Kasumi-1 (cell line): ENCODE measurements at places on chromosomes 7 and 10.

- DNase-seq = no peak
Observed at GRCh38 chr7:158731761-158732160, 27.2 kb upstream of the NCAPG2 start.

DNA sequence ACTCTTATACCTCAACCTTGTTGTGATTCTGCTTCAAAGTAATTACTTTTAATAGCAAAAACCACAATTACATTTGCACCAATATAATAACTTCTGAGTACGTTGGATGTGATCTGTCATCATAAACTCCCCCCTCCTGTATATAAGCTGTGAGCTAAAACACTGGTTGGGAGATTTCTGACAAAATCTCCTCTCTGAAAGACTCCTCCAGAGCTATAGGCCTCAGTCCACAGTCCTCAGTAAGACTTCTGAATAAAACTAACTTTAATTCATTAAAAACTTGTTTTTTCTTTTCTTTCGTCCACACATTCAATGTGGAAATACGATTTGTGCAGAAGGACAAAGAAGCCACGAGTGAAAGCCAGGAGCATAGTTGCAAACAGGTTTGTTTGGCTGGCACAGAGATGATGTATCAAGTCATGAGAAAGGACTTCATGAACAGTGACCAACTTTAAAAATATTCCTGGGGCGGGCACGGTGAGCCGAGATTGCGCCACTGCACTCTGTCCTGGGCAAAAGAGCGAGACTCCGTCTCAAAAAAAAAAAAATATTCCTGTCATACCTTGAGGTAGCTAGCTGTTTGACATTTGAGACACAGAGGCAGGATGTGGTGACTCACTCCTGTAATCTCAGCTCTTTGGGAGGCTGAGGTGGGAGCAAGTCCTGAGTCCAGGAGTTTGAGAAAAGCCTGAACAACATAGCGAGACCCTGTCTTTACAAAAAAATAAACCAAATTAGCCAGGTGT is 91.1 kb upstream of the ARHGAP21 start:
- DNase-seq = no peak

DNA sequence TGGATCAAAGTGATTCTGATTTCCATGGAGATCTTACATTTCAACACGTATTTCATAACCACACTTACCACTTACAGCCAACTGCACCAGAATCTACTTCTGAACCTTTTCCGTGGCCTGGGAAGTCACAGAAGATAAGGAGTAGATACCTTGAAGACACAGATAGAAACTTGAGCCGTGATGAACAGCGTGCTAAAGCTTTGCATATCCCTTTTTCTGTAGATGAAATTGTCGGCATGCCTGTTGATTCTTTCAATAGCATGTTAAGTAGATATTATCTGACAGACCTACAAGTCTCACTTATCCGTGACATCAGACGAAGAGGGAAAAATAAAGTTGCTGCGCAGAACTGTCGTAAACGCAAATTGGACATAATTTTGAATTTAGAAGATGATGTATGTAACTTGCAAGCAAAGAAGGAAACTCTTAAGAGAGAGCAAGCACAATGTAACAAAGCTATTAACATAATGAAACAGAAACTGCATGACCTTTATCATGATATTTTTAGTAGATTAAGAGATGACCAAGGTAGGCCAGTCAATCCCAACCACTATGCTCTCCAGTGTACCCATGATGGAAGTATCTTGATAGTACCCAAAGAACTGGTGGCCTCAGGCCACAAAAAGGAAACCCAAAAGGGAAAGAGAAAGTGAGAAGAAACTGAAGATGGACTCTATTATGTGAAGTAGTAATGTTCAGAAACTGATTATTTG is 15.3 kb downstream of the HNRNPA2B1 start:
- no peak for DNase-seq

DNA sequence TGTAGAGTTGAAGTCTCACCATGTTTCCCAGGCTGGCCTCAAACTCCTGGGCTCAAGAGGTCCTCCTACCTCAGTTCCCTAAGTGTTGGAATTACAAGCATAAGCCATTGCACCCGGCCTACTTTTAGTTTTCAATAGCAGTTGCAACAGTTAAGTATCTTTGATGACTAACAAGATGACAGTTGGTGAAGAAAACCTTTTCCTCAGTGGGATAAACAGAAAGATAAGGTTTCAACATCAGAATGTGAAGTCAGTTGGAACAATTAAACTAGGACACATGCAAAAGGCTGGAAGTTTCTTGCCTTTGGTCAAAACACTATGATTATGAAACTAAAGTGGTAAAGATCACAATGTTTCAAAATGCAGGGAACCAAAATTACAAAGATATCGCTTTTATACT is 169.2 kb downstream of the ZNF438 start:
- peak; percentile 78 for DNase-seq

- no peak for DNase-seq
Observed at GRCh38 chr10:114206902-114207301, 27.7 kb downstream of the TDRD1 start.

DNA sequence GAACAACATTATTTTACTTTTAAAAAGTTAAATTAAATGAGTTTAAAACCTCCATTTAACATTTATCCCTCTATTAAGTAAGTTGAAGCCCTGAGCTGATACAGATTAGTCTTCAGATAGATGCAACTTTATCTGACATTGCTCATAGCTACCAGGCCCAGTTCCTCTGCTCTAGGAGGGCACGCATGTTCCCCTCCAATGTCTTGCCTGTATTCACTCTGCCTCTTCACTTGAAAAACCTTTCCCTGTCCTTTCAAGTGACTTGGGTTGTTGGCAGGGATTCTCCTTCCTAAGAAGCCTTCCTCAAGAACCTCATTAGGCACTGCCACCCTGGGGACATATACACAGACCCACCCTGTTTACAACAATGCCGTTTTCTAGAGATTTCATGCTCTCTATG is 270.4 kb downstream of the RELN start:
- DNase-seq = no peak

GRCh38 chr7:131455001-131455400 is 101.4 kb downstream of the PODXL start:
- DNase-seq = no peak

DNA sequence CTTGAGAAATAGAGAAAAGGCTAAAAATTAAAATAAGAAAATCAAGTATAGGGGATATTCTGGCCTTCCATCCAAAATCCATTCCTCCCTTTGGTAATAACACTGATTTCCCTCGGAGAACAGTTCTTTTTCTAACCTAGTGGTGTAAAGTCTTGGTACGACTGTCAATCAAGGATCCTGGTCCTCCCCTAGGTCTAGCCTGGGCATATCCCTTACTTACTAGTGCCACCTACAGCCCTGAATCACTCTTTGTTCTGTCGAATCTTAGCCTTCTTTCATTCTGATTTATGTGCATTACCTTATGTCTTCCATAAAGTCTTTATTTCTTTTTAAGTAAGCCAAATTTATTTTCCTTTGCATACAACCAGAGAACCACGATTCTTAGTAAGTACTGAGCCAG is 298.7 kb upstream of the LRRTM3 start:
- peak; percentile 89 for DNase-seq

DNA sequence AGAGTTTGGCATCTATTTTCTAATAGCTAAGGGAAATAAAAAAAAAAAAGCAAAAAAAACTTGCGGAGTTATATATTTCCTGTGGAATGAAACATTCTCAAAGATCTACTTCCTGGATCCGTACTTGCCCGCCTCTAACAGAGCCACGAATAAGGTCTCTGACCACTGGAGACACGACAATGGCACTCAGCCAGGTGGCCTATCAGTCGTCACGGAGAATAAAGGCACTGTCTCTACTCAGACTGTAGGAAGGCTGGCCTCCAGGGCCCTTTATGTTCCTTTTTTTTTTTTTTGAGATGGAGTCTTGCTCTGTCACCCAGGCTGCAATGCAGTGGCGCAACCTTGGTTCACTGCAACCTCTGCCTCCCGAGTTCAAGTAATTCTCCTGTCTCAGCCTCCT is 58.7 kb downstream of the RGS10 start:
- DNase-seq = no peak

DNA sequence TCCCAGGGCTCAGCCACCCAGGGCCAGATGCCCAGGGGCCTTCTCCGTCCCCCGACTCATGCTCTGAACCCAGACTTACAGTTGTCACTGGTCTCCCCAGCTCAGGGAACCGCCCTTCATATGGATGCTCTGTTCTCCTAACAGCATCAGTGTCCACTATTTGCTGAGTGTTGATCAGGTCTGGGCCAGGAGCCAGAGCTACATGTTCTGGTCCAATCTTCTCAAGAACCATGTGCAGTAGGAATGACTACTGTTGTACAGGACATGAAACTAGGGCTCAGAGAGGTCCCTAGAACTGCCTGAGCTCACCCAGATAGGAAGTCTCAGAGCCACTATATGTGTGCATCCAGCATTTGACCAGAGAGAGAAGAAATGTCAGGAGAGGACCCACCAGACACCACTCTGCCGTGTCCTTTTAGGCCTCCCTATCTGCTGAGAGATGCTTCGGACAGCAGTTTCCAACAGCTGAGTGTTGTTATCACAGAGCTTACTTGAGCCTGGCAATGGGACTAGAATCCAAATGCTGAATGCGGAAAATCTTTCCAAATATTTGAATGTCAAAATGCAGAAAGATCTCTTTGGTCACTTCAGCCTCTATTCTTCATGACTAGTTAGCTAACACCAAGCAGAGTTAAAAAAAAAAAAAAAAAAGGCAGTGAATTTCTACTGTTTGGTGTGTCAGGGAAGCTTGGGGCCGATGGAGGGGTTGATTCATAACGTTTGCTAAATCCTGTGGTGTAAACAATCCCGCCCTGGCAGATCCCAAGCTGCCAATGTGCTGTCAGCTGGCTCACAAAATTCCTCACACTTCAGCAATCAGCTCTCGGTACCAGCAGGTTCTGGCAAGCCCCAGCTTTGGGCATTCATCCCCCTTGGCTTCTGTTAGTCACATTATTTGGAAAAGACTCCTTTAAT is 246.1 kb downstream of the TNS3 start:
- no peak for DNase-seq

DNA sequence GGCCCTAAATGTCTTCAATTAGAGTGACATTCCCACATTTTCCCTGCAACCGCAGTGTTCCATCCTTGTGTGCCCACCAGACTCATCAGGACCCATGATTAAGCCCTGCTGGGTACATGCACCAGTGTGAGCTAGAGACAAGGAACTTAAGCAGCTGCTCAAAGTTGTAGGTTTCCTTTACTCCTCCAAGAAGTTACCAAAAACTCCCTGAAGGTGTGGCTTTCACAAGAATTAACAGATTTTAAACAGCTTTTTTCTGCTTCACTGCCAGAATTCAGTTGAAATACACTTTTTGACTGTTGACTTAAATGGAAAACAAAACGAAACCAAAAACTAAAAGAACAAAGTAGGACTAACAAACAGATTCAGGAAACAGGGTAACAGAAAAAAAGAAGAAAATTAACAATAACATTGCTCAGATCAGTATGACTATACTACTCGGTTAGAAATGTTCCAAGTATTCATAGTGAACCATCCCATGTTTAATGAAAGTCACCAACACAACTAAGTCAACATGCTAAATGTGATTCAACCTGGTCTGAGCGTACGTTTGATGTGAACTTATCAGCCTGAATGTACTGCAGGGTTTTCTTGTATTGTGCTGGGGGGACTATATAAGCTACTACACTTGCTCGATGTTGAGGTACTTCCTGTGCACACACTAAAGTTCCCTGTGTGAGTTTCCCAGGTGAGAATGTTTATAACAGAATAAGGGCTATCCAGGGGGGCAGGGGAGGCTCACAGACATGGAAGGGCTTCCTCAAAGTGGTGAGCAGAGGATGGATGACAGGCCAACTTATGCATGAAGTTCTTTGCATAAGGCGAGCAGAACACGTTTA is 22.2 kb downstream of the SLC37A3 start:
- DNase-seq = no peak

DNA sequence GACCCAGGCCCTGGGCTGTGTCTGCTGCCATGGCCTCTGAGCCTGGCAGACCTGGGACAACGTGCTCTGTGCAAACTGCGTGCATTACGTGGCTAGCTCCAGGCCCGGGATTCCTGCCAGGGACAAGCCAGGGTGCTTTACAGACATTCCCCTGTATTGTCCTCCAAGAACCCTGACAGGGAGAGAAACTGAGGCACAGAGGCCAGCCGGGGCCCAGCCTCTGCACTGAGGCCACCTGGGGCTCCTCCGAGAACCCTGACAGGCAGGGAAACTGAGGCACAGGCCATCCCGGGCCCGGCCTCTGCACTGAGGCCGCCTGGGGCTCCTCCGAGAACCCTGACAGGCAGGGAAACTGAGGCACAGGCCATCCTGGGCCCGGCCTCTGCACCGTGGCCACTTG is 64.9 kb downstream of the CFAP46 start:
- no peak for DNase-seq

GRCh38 chr10:120715171-120715570 is 136.0 kb upstream of the WDR11 start:
- peak; percentile 67 for DNase-seq

- DNase-seq = no peak
Observed at GRCh38 chr10:28981007-28981406, 303.7 kb downstream of the BAMBI start.

DNA sequence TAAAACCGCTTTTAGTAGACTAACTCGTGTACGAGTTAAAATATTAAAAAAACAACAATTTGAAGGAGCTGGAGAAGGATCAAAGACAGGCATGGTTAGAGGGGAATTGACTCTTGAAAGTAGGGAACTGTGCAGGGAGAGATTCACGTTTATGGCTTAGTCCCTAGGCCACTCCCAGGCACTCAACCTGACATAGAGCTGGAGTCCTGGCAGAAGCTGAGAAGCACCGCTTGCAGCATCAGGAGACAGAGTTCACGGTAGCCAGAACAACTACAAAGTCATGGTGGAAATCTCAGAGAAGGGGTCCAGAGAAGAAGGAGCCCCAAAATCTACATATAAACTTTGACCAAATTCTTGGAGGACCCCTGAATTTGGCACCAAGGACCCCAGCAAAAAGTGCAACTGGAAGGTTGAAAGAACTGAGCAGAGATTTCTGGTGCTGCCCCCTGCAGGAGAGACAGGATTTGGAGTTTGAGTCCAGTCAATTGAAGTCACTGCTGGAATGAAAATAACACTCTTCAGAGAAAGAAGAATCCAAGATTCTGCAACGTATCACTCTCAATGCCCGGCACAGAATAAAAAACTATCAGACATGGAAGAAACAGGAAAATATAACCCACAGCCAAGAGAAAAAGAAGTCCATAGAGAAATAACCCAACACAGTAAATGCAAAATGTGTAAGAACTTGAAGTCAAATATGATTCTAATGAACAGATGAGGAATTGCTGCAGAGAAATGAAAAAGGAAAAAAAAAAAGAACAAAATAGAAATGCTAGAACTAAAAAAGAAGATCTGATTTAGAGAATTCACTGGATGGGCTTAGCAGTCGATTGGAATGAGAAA is 493.3 kb upstream of the PODXL start:
- peak; percentile 50 for DNase-seq

GRCh38 chr10:19762026-19762425 is 54.2 kb upstream of the PLXDC2 start:
- no peak for DNase-seq

- no peak for DNase-seq
Observed at GRCh38 chr7:148304456-148304855, 286.1 kb upstream of the C7orf33 start.

GRCh38 chr7:121187222-121187621 is 141.6 kb upstream of the WNT16 start:
- DNase-seq = no peak

GRCh38 chr7:8232999-8233847 is 28.7 kb downstream of the ICA1 start:
- no peak for DNase-seq
